Caudate nucleus (tissue), 63 donors: ENCODE measurements at places on chromosomes 5 and 9.

GRCh38 chr9:125361837-125362531 is 100.4 kb downstream of the GAPVD1 start:
- no peak for DNase-seq

DNA sequence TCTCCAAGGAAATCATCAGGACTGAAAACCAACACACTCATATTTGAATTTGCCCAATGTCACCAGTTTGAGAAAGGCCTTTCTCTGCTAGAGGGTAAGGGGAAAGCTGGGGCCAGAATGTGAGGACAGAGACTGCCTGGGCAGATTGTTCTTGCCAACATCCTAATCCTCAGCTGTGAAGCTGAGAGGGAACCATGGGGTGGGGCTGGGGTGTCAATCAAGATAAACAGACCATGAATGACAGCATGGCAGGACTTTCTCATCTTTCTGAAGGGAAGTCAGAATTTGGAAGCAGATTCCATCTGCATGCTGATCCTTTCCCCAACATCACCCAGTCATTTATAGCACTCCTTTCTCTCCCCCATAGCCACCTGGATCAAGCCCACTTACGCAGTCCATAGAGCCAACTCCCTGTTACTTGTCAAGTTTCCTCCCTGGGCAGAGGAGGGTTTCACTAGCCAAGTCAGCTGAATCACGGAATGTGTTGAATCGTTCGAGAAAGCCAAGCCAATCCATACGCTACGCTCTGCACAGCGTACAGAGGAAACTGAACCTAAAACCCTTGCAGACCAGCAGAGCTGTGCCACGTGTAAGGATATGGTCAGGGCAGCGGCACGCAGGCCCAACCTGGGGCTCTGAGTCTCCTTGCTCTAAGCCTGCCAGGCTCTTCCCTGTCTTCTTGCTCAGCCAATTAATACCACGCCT is 14.9 kb downstream of the GLDC start:
- no peak for DNase-seq

DNA sequence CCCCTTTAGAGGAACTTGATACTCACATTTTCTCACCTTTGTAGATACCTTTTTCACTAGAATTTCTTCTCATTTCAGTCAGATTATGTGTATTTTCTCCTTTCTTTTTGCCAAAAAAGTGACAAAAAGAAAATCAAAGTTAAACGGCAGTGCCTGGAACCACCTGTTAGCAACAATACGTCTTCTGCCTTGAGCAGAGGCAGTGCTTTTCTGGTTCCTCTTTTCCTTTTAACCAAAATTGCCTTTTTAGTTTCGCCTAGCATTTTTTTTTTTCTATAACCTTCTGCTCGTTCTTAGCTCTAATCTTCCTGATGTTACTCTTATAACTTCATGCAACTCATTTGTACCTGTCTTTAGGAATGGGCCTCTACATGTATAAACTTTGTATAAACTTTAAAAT is 26.1 kb downstream of the SMIM32 start:
- DNase-seq: no peak

GRCh38 chr9:20297646-20298084 is 324.6 kb downstream of the MLLT3 start:
- DNase-seq: no peak

- no peak for DNase-seq
Measured at GRCh38 chr5:176519810-176520720, 17.1 kb downstream of the RNF44 start.

DNA sequence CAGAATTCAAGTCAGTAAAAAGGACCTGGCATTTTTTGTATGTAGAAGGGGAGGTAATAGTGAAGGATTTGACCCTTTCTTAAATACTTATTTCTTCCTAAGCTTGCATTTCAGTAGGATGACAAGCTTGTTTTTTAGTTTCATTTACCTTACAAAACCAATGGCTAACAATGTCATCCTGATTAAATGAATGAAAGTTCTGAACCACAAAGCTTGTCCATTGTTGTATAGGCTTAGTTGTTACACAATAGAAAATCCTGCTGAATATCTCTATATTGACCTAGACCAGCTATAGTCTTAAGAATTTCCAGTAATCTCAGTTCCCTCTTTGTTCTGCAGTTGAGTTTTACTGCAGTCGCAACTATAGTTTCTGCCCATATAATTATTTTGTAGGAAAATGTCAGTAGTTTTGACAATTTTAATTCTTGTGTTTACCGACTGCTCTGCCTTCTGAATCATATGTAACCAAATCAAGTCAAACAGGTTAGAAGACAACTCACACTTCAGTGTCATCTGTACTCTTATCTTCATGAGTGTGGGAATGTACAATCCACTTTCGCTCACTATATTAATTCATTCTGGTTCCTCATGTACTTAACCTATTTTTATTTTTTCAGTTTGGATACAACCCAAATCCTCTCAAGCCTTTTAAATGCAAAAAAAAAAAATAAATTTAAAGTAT is 195.7 kb downstream of the CD180 start:
- no peak for DNase-seq
